ENCODE measurements at places on chromosomes 13 and 19.

DNA sequence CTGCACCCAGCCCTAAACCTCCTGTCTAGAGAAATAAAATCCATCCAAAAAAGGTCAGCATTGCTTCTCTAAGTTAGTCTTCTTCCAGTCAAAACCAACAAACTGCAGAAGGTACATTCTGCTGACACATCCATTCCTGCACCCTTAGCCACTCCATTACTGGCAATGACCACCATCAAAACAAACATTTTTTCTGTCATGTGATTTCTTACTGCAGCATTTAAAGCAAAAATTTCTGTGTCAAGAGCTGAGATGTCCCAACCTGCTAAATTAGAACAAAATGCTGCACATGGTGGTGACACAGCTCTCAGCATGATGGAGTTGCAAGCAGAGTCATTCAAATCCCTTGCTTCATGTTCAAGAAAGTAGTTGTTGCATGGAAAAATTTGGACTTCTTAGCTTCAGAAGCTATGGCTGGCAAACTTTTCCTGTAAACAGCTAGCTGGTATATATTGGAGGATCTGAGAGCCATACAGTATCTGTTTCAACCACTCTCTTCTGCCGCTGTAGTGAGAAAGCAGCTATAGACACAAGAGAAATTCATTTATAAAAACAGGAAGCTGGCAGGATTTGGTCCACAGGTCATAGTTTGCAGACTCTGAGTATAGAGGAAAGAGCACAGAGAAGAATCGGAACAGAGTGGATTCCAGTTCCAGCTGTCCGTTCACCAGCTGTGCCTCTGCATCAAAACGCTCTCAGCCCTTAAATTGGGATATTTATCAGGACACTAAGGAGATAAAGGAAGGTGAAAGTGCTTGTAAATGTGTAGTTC lies 17.4 kb downstream of the RUBCNL start:
- no peak for DNase-seq

DNA sequence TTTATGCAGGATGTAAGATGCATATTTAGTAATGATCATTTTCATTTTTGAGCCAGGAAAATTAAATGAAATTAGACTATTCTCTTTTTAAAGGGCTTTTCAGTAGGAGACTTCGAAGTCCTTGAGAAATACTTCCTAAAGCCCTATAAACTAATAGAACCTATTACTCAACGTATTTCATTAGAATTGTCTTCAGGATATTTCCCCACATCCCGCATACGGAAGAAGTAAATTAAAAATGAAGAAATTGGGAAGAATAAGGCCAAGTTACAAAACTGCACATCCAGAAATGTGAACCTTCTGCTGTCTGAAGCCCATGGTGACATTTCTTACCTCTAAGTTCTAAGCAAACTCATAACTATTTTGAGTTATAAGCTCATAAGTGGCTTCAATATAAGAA lies 66.5 kb downstream of the RXFP2 start:
- no peak for DNase-seq

DNA sequence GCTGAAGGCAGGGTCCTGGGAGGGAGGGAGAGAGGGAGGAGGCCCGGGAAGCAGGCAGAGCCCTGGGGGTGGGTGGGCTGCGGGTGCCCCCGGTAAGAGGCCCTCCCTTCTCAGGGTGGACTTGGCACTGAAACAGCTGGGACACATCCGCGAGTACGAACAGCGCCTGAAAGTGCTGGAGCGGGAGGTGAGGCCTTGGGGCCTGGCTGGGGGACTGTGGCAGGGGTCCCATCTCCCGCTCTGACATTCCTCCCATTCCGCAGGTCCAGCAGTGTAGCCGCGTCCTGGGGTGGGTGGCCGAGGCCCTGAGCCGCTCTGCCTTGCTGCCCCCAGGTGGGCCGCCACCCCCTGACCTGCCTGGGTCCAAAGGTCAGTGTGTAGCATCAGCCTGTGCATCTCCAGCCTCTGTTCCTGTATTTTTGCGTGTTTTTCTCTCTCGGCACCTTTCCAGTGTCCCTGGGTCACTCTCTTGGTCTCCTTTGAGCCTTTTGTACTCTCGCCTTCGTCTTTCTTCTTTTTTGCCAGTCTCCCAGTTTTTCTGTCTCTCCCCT lies 53.4 kb downstream of the TRPM4 start:
- DNase-seq, result no peak

- no peak for DNase-seq
These were observed 671.1 kb upstream of the SPRY2 start for GRCh38 chr13:81012031-81012430.

DNA sequence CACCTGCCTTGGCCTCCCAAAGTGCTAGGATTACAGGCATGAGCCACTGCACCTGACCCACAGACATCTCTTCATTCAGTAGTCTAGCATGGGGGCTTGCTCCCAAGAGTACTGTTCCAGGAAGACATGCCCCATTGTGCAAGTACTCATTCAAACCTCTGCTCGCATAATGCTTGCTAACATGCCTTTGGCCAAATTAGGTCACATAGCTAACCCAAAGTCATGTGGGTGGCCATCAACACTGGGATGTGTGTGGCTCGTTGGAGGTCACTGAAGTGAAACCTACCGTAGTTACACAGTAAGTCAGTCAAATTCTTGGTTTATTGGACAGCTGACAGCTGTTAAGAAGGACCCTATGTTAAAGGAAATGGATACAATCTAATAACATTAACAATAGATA lies 20.3 kb downstream of the RFXAP start:
- no peak for DNase-seq

DNA sequence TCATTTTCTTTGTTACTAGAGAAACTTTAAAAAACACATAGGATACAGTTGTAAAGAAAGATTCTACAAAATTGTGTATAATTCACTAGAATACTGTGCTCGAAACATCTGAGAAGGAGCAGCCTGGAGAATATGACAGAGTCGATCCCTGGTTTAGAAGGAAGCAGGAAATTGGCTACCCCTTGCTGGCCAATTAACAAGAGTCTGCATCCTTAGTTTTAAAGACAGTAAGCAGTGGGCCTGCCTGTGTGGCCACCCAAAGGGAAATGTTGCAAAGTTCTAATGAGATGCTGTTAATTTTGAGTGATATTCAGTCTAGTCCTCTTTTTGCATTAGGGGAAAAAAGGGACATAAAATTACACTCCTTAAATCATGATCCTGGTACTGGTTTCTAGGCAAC lies 988.6 kb downstream of the PCDH17 start:
- DNase-seq, result no peak

DNA sequence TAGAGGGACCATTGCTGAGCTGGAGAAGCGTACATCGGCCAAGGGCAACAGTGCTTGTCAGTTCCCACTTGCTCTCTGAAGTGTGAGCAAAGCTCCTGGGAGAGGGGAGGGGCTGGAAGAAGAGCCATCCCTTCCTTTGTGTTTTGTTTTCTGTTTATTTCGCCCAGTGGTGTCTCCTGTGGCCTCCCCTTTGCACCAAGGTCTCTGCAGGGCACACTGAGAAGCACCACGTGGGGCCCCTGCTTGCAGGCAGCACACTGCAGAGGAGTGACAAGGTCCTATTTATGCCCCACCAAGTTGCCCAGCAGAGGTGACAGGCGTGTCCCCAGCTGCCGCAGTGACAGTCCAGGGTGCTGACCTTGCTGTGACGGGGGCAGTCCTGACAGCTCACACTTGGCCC lies 24.0 kb downstream of the GRIN2D start:
- no peak for DNase-seq

- no peak for DNase-seq
These were observed 154.2 kb downstream of the ZNF486 start for GRCh38 chr19:20321139-20321763.

DNA sequence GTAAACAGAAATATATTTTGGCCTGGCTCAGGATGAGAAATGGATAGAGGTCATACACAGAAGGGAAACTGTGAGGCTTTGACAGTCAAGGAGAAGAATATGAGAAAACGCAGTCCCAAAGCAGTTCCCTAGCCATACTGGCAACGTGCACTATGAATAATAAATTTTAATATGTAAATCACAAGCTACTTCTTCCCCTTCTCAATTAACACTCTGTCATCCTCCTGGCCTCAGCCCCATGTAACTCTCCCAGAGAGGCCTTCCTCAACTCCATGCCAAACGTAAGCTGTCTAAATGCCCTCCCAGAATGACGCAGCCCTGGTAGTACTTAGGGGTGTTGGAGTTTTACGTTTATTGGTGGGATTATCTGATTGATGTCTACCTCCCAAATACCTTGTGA lies 732.6 kb downstream of the LIG4 start:
- DNase-seq, result no peak

DNA sequence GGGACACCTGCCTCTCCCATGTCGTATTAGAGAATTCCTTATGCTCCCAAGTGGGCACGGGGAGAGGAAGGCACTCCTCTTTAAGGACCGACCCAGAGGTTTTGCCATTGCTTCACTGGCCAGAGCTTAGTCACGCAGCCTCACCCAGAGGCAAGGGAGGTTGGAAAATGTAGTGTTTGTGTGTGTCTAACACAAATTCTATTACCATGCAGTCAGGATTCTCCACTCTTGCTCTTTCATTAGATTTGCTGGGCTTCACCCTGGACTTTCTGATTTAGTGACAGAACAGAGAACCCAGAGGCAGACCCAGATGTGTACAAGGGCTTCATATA lies 14.6 kb upstream of the NCCRP1 start:
- DNase-seq, result no peak

GRCh38 chr19:1103132-1103707 lies 574 bp upstream of the GPX4 start:
- no peak for DNase-seq

DNA sequence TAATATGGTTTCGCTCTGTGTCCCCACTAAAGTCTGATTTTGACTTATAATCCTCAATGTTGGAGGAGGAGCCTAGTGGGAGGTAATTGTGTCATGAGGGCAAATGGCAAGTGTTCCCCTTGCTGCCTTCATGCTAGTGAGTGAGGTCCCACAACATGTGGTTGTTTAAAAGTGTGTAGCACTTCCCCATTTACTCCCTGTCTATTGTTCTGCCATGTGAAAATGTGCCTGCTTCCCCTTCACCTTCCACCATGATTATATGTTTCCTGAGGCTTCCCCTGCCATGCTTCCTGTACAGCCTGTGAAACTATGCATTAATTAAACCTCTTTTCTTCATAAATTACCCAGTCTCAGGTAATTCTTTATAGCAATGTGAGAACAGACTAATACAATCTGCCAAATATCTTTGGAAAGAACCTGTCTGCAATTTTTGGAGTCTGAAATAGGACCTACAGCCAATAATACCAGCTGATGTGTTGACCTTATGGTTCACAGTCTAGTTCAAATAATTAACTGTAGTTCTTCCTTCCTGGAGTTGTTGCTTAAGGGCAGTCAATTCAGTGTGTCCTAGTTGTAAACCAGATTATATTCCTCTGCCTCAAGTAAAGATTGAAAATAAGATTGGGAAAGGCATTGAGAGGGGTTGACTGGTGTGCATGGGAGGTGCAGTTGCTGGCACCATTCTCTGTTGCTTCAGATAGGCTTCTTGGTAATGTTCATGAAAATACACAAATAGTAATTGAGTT lies 1442.9 kb downstream of the SLITRK1 start:
- DNase-seq, result no peak

- DNase-seq, result no peak
These were observed 531.7 kb upstream of the ARGLU1 start for GRCh38 chr13:107099661-107100060.

DNA sequence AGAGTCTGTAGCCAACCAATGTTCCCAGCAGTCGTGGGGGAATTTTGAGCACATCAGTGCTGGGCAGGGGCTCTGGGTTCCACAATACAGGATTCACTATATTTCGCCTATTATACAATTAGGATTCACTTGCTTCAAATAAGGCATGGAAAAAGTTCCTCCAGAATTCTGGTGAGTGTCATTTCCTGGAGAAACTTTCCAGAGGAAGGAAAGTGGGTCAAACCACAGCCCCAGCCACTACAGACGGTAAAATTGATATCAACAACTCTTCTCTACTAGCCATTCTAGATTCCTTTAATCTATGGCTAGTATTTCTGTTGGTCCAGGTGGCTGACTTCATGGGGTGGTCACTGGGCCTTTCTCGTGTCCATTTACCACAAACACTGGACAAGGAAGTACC lies 10.5 kb downstream of the MYCBP2 start:
- no peak for DNase-seq

- DNase-seq, result no peak
These were observed 91.5 kb upstream of the ZNF507 start for GRCh38 chr19:32253683-32254508.

GRCh38 chr13:51805925-51806324 lies 2.0 kb upstream of the DHRS12 start:
- DNase-seq, result no peak

DNA sequence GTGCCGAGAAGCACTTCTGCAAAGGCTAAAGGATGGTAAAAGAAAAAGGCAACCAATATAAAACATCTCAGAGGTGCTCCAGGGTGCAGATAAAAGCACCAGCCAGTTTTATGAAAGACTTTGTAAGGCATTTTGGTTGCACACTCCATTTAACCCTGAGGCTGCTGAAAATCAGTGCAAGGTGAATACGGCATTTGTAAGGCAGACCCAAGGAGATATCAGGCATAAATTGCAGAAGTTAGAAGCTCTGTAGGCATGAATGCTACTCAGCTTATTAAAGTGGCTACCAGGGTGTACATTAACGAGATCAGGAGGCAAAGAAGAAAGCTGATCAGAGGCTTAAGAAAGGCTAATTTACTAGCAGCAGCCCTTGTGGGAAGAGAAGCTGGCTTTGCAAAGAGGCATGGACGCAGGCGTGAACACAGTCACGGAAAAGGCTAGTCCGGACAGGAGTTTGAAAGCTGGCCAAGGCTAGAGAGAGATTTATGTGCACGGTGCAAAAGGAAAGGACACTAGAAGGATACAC lies 99.6 kb downstream of the ZNF429 start:
- no peak for DNase-seq

GRCh38 chr19:54339646-54340358 lies 840 bp upstream of the LILRA4 start:
- no peak for DNase-seq

- no peak for DNase-seq
These were observed 11.4 kb downstream of the MCF2L start for GRCh38 chr13:112980434-112980833.

DNA sequence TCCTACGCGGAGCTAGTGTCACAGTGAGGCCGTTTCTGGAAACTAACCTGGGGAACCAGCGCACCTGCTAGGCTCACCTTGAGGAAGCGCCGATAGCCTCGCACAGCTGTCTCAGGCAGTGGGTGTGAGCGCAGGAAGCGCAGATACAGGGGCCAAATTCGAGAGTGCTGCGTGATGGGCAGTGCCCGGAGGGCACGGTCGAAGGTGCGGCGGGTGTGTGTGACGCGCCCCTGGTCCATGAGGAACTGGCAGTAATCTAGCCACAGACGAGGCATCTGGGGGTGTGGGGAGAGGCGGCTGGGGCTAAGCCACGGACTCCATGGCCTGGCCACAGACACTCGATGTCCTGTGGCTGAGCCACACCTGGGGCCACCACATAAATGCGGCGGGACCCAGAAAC lies 2.2 kb downstream of the XAB2 start:
- DNase-seq, result no peak

- no peak for DNase-seq
These were observed 46.6 kb upstream of the NFIC start for GRCh38 chr19:3319643-3320353.

DNA sequence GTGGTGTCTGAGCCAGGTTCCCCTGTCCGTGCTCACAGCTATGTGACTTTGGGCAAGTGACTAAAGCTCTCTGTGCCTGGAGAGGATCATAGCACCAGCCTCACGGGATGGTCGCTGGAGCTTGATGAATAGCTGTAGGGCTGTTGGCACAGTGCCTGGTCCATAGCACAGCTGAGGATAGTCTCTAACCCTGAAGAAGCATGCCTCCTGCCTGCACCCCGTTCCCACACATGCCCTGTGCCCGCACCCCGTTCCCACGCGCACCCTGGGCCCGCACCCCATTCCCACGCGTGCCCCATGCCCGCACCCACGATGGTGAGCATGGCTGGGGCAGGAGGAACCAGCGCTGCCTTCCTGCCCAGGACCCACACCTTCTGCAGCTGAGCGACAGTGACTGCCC lies 63.7 kb upstream of the F7 start:
- no peak for DNase-seq

All from SIG-M5 (cell line).